ENCODE measurements at places on chromosomes 12 and 14.

DNA sequence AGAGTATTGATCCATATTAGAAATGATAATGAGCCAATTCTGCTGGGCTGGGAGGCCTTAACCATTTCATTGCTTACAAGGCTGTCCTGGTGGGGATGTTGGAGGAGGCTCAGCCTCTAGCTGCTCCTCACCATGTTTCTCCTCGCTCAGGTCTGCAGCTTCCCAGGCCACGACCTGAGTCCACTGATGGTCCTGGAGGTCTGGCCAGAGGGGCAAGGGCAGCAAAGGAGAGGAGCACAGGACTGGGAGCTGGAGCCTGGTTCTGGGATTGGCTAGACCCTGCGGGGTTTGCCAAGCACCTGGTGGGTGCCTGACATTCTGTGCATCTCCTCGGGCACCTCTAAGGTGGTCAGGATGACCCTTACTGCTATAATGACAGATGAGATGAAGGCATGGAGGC, 92.6 kb downstream of the KIF26A start:
- no peak for DNase-seq

DNA sequence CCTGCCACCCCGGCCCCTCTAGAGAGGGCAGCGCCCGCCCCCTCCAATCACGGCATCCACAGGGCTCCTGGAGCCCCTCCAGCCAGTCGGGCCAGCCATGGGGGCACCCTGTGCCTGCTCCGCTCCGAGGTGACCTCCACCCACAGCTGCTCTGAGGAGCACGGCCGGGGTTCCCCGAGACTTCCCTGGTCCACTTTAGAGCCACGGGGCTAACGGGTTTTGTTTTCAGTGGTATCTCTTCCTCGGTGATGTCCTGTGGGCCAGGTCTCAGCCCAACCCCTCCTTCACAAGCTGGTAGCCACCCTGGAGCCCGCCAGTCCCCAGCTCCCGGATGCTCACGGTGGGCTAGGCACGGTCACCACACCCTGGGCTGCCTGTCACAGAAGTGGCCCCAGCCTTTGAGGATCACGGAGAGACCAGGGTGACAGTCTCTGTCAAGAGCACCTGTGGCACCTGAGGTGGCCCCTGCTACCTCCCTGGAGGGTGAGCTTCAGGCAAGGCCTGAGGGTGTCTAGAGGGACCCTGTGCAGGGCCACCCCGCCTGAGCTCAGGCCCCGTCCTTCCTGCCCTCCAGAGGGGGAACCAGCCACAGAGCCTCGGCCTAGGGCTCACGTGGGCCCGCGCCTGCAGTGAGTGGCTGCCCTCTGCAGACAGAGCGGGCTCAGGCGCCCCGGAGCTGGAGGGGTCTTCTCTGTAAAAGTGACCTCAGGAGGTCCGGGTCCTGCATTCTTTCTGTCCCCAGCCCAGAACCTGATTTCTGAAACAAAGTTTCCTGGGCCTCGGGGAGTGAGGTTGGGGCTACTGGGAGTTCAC, 146.0 kb upstream of the C14orf180 start:
- no peak for DNase-seq

GRCh38 chr14:65926935-65927700, 514.6 kb downstream of the FUT8 start:
- DNase-seq = no peak

DNA sequence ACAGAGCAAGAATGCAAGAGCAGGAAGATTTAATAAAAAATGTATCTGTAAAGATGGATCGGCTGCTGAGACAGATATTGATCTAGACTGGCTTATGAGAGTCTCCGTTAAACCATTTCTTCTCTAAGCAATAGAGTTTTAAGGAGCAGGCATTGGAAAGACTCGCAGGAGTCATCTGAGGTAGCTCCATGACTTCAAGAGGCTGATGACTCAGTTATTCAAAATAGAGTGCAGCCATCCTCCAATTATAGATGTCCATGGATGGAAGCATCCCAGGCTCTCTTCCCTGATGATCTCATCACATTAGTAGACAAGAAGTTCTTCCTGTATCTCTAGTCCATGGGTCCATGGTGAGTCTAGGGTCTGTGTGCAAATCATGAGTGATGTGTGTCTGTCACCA, 638.3 kb upstream of the TMEM132C start:
- peak; percentile 31 for DNase-seq

DNA sequence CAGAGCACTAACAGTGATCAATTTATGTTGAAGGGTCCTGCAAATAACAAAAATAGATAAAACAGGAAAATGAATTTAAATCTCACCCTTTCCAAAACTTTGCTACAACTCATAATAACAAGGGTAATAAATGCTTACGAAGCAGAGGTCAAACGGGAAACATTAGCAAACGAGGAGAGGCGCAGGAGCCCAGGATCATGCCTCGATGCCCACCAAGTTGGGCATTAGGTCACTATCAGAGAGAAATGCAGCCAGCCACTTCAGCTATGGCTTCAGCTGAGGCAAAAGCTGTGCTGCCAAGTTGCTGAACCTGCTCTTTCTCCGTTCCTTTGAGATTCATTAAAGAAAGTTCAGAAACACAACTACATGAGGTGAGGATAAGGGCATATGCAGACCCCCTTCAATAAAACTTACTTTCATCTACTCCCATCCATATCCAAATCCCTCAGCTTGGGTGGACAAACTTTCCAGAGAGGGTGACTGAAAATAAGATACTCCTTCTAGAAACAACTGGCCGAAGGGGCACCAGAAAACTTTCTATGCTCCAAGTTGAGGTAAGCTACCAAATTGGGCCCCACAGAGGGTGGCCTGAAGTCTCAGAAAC, 7.9 kb downstream of the NKX2-1 start:
- no peak for DNase-seq

DNA sequence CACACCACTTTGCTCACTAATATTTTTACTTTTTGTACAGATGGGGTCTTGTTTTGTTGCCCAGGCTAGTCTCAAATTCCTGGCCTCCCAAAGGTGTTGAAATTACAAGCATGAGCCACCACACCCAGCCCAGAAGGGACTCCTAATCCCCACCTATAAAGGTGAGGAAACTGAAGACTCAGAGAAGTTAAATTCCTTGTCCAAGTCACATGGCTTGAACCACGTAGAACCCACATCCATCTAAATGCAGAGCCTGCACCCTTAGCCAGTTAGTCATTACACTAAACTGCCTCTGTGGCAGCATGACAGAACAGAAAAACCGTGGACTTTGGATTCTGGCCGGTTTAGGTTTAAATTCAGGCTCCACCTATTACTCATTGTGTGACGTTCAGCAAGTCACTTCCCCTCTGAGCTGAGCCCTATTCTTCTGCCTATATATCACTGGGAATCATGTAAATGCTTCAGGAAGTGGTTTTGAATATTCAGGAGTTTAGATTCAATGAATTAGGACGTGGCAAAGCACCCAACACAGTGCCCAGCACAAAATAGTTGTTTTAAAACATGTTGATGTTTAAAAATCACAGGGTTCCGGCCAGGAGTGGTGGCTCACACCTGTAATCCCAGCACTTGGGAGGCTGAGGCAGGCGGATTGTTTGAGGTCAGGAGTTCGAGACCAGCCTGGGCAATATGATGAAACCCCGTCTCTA, 3.0 kb upstream of the CORO1C start:
- peak; percentile 76 for DNase-seq

GRCh38 chr12:127113945-127114344, 1153.0 kb upstream of the TMEM132C start:
- no peak for DNase-seq

GRCh38 chr14:103533999-103534575, 5.1 kb downstream of the TRMT61A start:
- no peak for DNase-seq

- DNase-seq = no peak
Observed at GRCh38 chr14:32897698-32898064, 41.0 kb upstream of the NPAS3 start.

DNA sequence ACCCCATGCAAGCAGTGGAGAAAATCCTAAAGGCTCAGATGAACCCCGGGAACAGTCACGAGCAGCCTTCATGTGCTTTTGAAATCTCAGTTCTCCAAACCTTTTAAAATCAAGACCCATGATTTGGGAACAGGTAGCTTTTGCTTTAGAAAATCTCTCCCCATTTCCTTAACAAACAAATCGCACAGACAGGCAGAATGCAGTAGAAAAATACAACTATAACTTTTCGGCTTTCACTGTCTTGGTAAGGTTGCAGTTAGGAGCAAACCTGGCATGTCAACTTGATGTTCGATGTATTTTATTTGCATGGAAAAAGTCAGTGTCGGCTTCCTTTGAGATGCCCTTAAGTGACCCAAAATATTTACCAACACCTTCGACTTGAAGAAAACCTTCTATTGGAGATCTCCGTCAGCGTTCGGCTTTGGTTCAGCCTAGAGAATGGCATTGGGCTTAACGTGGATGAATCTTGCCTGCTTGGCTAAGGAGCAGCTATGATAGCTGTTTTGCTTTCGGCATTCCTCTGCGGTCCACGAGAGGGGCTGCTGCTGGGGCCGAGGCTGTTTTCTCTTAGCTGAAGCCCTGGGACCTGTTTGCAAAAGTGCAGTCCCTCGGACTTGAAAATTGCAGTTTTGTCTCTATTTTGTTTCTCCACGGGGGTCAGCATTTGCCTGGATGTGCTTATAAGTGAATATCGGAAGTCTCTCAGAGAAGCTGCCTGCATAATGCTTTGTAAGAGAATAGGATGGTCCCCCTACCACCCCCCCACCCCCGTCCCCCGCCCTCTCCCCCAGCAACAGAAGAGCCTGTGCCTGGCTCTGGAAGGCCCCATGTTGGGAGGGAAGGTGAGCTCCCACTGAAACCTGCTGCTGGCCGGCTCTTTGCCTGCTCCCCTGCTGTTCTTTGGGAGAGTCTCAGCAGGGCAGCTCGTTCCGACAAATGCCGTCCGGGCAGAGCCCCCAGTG, 122.8 kb downstream of the AACS start:
- DNase-seq = no peak

DNA sequence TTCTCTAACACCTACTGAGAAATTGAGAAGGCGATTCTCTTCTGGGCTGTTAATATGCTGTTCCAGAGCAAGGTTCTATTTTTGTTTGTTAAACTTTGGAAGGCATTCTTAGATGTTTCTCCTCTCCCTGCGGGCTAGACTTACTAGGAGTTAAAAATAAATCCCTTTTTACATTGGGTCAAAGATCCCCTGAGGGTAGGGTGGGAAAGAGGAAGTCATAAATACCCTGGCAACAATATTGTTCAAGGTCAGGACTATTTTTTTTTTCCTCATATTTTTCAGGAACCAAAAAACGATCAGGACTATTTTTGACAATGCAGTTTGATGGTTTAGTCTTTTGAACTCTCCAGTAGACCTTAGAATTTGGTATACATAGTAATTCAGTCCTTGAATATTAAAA, 12.0 kb upstream of the SLC2A14 start:
- no peak for DNase-seq

- DNase-seq = no peak
Observed at GRCh38 chr12:12926571-12927071, 25.3 kb downstream of the GPRC5D start.

DNA sequence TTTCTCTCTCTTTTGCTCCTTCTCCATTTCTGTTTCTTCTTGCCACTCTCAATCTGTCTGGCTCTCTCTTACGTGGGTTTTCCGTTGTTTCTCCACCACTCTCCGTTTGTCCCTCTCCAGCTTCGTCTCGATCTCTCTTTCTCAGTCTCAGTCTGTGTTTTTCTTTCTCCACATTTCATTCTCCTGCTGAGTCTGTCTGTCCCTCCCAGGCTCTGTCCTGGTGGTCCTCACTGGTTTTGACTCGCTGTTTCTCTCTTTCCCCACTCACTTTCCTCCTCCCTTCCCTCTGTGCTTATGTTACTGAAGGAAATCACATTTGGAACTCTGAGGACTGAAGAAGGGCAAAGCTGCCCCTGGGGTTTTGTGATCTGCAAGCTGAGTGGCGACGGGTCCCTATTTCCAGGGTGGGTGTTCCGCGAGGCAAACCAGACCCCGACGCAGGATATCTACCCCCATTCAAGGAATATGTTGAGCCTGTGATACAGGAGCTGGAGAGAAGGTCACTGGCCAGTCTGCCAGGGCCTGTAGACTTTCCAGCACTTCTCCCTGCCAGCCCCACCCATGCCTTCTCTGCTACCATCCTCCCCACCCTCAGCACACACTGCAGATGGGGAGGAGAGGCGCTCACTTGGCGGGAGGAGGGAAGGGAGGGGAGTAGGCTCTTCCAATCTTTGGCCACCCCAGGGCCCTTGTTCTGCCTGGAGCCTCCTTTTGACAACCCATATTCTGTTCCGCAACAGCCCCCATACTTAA, 102.7 kb upstream of the MAP1LC3B2 start:
- DNase-seq = no peak

GRCh38 chr12:96170762-96171161, 23.4 kb upstream of the ELK3 start:
- DNase-seq = no peak

Data from non-pigmented ciliary epithelial cell (primary cell).